ENCODE measurements at places on chromosomes 6 and 20. TPM values are rescaled to one million over a fixed set of nuclear protein-coding genes. Genes with fewer than 3 reads are reported as not detected.
A peak's percentile ranks its signal among the peaks of the same experiment; 100 is the strongest.

GRCh38 chr6:20182926-20183521 is 29.2 kb downstream of the MBOAT1 start:
- DNase-seq, result peak; percentile 75

The CYP39A1 gene
- 6.9 TPM for total RNA-seq

- DNase-seq, result no peak
These were observed 443.8 kb upstream of the GJE1 start for GRCh38 chr6:141688916-141689315.

GRCh38 chr6:44826025-44826676 is 438.6 kb downstream of the CDC5L start:
- DNase-seq, result no peak

DNA sequence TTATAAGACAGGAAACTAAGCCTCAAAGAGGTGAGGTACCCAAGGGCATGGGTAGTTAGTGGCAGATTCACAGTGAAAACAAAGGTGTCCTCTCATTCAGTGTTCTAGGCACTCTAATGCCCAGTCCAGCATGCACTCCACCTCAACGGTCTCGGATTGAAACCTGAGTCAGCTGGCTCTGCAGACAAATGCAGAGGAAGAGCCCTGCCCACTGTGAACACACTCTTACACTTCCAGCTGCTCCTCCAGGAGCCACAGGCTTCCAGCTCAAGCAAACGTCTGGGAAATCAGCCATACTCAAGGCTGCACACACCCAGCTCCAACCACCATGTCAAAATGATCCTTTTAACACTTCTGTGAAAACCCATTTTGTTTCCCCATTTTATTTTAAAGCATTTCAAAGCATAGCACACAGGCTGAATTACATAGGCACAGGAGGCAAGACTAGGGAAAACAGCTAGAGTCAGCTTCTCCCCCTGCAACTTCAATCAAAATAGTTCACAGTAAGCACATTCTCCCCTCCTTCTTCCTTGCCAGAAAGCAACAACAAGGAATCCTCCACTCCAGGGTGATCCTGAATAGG is 3.0 kb upstream of the IL17A start:
- DNase-seq, result no peak

- DNase-seq, result no peak
These were observed 599.5 kb upstream of the NRSN1 start for GRCh38 chr6:23526526-23526925.

DNA sequence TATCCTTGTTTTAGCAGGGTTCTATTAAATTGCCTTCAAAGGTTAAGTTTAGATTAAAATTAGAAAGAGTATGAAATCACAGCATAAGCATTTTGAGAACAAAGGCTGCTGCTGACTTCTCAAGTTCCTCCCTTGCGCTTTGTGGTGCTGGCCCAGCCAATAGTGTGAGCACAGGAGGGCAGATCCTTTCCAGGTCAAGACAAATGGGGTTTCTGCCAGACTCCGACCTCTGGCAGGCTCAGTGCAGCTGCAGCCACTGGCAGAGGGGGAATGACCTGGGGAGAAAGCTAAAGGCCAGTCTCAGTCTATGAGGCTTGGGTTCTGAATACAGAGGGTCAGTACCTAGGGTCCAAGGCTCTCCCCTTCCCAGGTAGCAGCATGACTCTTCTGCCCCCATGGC is 27.0 kb downstream of the CLIC5 start:
- peak; percentile 65 for DNase-seq

DNA sequence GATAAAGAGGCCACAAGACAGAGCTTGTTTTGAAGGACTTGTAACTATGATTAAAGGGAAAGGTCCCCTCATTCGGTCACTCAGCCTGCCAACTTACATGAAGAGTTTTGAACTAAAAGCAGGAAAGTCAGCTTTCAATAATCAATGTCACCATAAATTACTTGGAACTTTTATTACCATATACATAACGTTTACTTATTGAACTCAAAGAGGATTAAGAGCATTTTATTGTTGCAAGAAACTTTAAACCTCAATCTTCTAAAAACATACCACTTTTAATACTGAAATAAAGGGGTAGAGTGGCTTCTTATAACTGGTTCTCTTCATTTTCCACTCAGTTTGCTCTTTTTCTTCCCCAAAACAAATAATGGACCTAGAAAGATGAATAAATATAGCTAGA is 65.1 kb downstream of the CNKSR3 start:
- no peak for DNase-seq

The PTK7 gene
- 8.2 TPM for total RNA-seq

The CLPSL2 gene
- total RNA-seq, result not detected

Measured in right cardiac atrium (tissue), 5 donors.